ENCODE measurements at places on chromosomes 1 and 21.

DNA sequence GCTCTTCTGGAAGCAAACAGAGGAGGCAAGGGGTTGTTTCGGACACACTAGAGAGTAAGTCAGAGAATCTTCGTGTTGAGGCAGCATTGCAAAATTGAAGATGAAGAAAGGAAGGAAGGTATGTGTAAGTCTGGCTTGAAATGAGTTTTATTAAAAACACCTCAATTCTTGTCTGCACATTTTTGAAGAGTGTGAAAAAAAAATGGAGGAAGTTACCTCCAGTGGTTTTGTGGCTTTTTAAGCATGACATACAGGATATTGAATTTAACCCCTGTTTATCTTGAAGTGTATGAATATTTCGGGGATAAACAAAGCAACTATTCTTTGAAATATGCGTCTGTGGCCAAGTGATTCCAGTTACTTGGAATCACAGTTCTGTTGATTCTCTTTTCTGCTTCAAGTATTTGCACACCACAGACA is 203.2 kb upstream of the SGIP1 start:
- no peak for DNase-seq

GRCh38 chr1:100622037-100622436 is 84.1 kb downstream of the GPR88 start:
- DNase-seq, result no peak

- no peak for DNase-seq
Measured at GRCh38 chr1:39277879-39278278, 73.4 kb downstream of the MACF1 start.

DNA sequence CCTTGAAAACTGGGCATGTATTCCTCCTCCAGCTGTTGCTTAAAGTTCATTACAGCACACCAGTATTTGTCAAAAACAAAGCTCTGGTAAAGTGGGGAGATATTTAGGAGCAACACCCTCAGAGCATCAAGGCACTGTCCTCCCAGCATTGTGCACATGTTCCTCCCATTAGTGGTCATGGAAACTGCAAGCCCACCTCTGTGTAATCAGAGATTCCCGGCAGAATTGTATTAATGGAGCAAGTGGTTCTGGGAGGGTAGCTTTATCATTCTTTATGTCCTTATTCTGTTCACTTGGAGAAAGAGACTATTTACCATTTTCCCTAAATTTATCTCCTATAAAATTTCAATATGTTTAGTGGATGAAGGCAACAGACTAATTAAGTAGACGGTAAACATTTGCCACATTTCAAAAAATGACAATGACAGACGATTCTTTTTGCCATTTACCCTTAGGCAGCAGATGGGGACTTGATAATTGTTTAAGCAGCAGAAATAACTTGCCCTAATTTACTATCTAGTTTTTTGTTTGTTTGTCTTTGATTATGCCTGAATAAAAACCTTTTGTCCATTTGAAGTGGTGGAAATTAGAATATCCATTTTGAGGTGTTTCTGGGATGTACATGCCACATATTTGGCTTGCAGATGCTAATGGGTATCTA is 289.6 kb upstream of the ST6GALNAC5 start:
- DNase-seq, result no peak

Data from stimulated activated effector memory CD8-positive, alpha-beta T cell treated with anti-CD3 and anti-CD28 coated beads, Interleukin-12 subunit alpha, Interleukin-12 subunit beta, amount 100 ng/mL, for 72 hours (primary cell).